ENCODE measurements at places on chromosomes 7 and 10. TPM values are rescaled to one million over a fixed set of nuclear protein-coding genes. Genes with fewer than 3 reads are reported as not detected.

Gene DDX50
- 48.6 TPM for total RNA-seq

- H3K27me3 ChIP-seq, result peaks cover 2% of the 10 kb centered on the region
- H3K36me3 ChIP-seq, result no peaks in the 10 kb centered on the region
- DNase-seq, result peak; percentile 33
- no peak overlapping the region for H3K27ac ChIP-seq
- no peak overlapping the region for H3K4me3 ChIP-seq
- H3K4me1 ChIP-seq, result peaks cover 5% of the 10 kb centered on the region
Observed at GRCh38 chr10:133127291-133128125, 32.5 kb upstream of the KNDC1 start.

Gene CDNF
- 0.67 TPM for total RNA-seq

Gene HOXA1
- total RNA-seq, result 0.58 TPM

- no peak for DNase-seq
- peaks cover 4% of the 10 kb centered on the region for H3K27me3 ChIP-seq
- H3K36me3 ChIP-seq, result no peaks in the 10 kb centered on the region
- no peak overlapping the region for H3K4me3 ChIP-seq
Observed at GRCh38 chr10:69835875-69836730, 34.4 kb downstream of the COL13A1 start.

Gene KIAA1549
- 0.12 TPM for total RNA-seq

Measured in activated CD4-positive, alpha-beta T cell treated with anti-CD3 and anti-CD28 coated beads, Interleukin-2, amount 10 ng/mL, durations not matched to agents 7 days and 5 days (primary cell).